Panc1 (cell line): ENCODE measurements at places on chromosomes 16 and 17.
A peak's percentile ranks its signal among the peaks of the same experiment; 100 is the strongest.

- DNase-seq = no peak
Observed at GRCh38 chr17:54898576-54898975, 2.1 kb upstream of the TOM1L1 start.

DNA sequence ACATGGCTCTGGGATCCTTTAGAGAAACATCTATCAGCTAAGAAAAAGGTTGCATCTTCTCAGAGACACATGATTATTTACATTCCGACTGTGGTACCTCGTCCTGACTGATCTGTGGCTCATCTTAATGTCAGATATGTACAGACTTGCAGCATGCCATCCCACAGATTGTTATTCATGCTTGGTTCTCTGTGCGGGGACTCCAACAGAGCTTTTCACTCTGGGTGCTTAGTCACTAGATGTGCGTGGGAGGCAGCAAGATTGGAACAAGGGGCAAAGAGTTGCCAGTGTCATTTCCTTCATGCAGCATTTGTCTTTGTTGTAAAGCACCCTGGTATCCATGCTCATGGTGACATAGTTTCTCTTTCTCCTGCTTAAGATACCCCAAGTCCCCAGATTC lies 179.1 kb upstream of the CACNG5 start:
- no peak for DNase-seq

GRCh38 chr17:40168262-40168832 lies 8.9 kb upstream of the RAPGEFL1 start:
- peak; percentile 41 for DNase-seq

DNA sequence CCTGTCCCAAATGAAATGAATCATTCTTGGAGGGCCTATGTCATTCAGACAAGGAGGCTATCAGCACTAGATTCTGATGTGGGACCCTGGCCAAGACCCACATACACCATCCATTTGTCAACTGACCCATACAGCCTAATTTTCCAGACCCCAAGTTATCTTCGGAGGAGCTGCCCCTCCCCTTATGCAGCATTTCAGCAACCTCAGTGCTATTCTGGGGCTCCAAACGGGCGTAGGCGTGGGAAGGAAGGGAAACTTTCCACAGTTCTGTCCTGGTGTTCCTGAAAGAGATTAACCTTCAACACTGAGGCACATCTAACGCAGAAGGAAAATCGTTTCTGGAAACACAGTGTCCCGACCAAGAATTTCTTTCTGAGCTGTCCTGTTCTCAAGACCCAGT lies 86.7 kb downstream of the MYH11 start:
- no peak for DNase-seq

GRCh38 chr17:5019475-5019956 lies 15.7 kb downstream of the SLC52A1 start:
- DNase-seq = no peak

DNA sequence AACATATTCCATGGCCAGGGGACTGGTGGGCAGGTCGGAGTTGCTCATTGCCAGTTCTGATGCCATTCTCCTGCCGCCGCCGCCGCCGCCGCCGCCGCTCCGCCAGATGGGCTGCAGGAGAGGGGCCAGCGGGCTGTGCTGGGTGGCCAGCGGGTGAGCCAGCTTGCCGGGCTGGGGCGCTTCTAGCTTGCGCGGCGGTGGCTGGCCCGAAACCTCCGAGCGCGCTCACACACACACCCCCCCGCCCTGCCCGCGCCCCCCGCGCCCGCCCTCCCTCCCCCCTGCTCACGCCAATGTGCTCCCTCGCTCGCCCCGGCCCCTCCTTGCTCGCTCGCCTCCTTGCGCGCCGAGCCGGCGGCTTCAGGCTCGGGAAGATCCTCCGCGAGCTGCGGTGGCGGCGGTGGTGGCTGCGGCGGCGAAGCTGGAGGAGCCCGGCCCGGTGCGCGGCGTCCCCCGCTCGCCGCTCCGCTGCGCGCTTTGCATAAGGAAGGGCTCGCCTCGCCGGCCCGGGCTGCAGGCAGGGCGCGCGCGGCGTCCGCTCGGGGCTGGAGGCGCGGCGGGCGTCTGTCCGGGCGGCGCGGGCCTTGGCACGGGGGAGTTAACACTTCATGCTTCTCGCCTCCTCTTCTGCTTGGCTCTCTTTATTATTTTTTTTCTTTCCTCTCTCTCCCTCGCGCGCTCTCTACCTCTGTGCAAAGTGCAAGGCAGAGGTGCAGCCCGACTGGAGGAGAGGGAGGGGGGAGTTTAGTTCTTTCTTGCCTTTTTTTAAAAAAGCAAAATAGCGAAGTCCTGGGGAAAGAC lies 500 bp downstream of the MAF start:
- DNase-seq = no peak

- DNase-seq = no peak
Observed at GRCh38 chr17:65163990-65164495, 26.9 kb downstream of the RGS9 start.

GRCh38 chr17:76246080-76247066 lies 6.1 kb upstream of the RNF157 start:
- no peak for DNase-seq

- DNase-seq = no peak
Observed at GRCh38 chr16:48556243-48556912, 53.6 kb downstream of the N4BP1 start.

DNA sequence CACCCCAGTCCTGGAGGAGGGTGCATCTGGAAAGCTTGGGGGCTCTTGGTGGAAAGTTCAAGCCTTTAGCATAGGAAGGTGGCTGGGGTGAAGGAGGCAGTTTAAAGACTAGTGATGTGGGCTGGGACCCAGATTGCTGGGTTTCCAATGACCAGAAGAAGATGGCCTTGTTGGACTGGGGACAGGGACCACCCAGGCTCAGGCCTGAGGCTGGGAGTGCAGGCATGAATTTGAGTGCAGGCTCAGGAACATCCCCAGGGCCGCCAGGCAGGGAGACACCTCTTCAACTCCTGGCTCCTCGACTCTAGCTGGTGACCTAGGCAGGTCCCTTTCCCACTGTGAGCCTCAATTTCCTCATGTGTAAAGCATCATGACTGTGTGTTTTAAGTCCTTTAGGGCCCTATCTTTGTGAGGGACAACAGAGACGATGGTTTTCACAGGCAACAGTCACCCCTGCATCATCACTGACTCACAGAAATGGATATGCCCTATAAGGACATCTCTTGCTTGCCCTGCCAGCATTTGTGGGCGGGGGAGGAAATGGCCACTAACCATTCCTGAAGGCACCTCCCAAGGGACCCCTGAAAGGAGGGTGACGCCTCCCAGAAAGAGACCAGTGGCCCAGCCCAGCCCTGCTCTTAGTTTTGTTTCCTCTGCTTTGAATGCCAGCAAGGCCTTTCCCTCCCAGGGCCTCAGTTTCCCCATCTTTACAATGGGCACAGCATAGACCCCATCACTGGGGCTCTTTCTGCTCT lies 11.1 kb downstream of the NLRC5 start:
- DNase-seq = peak; percentile 46

DNA sequence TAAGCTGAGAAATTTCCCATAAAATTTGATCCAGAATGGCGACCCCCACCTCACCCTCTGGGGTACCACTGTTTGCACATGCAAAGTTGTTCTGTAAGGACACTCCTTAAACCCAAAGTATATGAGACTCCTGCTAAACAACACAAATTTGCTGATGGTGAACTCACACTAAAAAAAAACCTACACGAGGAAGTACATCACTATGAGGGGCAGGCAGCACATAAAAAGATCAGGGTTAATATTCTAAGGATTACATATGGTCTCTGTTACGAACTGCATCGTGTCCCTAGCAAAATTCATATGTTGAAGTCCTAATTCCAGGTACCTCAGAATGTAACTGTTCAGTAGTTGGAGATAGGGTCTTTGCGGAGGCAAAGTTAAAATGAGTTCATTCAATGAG lies 60.3 kb downstream of the LYRM1 start:
- no peak for DNase-seq

DNA sequence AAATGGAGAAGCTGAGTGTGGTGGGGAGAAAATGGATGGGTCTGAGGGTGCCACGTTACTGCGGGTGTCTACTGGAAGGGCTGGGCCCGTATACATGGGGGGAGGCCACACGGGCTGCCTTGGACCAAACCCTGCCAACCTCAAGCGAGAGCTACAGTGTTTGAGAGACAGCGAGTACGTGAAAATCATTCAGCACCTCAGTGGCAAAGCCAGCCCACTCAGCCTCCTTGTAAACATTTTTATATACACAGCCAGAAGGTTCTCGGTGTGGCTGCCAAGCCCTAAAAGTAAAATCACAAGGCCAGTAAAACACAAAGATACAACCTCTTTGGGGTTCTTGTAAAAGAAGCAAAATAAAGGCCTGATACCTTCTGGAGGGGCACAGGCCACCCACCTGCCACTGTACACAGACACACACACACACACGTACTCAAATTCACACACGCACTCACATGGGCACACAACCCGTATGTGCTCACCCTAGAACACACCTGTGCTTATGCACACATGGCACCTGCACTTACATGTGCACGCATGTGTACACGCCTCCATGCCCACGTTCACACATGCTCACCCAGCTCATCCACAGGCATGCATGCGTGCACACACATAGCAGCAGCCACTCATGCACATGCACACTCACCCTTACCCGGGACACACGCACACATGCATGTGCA lies 102.8 kb downstream of the GSG1L start:
- no peak for DNase-seq

DNA sequence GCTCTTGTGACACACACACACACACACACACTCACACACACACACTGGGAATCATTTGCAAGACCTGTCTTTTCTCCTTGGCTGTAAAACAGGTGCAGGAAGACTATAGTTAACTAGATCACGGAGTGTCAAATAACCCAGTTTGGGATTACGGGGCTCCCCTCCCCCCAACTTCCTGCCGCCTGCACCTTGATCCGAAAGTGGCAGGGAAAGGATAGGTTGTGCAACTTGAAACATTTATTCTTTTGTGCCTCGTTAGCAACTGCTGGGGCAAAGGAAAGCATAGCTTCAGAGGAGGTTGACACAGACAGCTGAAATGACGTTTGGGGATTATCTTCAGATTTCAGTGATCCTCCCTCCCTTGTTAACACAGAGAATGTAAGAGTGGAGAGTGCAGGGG lies 149.5 kb downstream of the NTN1 start:
- DNase-seq = no peak

GRCh38 chr17:57518587-57519581 lies 226.2 kb downstream of the CCDC182 start:
- no peak for DNase-seq

DNA sequence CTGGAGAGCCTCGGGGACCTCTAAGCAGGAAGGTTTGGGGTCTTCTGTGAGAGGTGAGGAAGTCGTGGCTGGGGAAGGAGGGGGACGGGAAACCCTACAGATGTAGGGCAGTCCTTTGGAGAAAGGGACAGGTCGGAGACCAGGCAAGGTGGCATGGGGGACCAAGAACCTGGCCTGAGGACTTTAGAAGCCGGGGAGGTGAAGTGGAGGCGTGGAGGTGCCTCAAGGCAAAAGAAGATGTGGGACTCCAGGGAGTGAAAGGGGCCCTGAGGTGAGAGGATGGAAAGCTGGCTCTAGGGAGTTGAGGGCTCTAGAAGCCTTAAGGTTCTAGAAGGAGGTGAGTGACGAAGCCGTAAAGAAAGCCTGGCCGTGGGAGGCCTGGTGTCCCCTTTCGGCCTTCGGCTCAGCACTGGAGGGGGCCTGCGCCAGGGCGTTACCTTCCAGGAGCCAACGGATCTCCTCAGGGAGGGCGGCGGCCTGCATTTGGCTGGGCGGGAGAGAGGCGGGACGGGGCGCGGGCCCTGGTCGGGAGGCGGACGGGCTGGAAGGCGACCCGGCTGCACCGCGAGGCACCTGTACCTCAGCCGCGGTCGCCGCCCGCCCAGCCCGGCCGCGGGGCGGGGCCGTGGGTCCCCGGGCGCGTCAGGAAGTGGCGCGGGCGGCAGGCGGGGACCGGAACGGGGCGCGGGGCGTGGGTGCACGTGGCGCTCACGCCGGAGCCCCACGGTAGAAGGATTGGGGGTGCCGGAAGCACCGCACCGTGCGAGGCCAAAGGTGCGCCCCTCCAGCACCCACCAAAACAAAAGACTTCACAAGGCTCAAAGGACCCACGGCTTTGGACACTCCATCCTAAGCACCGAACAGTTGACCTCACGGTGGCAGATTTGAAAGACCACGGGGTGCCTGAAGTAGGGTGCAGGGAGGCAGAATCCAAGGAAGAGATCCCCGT lies at the start of gene SKAP1:
Gene SKAP1, minus strand, starts transcription at position 577 of the 949 bp plus-strand sequence.
- DNase-seq = no peak

DNA sequence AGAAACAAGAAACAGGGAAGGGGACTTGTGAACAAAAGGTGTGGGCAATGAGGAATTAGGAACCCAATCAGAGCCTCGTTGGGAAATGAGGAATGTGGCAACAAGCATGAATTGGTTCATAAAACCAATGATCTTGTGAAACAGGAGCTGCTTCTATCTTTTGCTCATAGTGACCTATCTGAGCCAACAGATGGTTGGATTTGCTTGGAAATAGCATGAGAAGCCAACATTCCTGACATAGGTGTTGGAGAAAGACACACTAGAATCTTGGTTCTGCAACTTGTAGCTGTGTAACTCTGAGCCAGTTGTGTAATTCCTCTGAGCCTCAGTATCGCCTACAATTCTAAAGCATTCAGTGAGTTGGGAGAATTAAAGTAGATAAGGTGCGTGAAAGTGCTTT lies 251.9 kb upstream of the AXIN2 start:
- DNase-seq = no peak

DNA sequence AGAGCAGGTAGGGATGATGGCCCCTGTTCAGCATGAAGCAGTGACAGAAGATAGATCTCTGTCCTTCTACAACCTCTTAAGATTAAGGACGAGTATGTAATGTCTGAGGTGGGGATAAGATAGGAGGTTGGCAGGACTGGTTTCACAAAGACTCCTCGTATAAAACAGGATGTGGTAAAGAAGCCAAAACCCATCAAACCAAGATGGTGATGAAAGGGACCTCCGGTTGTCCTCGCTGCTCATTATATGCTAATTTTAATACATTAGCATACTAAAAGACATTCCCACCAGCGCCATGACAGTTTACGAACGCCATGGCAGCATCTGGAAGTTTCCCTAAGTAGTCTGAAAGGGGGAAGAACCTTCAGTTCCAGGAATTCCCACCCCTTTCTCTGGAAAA lies 27.3 kb downstream of the MIS12 start:
- DNase-seq = no peak

- DNase-seq = no peak
Observed at GRCh38 chr16:81263470-81264220, 25.2 kb downstream of the BCO1 start.

GRCh38 chr17:60153606-60154390 lies 4.0 kb downstream of the CA4 start:
- no peak for DNase-seq

GRCh38 chr17:67136191-67137025 lies 92.1 kb downstream of the CACNG1 start:
- no peak for DNase-seq
